ENCODE measurements at places on chromosomes 11 and 22. TPM values are rescaled to one million over a fixed set of nuclear protein-coding genes. Genes with fewer than 3 reads are reported as not detected.

CALCA gene
- not detected for total RNA-seq

ASRGL1 gene
- total RNA-seq = 7.4 TPM

MUC6 gene
- not detected for total RNA-seq

C11orf87 gene
- not detected for total RNA-seq

P4HA3 gene
- not detected for total RNA-seq

OR8G5 gene
- not detected for total RNA-seq

SHISAL1 gene
- total RNA-seq = not detected

CASP12 gene
- not detected for total RNA-seq

TRIM51 gene
- total RNA-seq = not detected

TPBGL gene
- 0.25 TPM for total RNA-seq

PRR33 gene
- 0.05 TPM for total RNA-seq

GRCh38 chr22:29997516-29997915 lies 82.7 kb upstream of the HORMAD2 start:
- peaks cover 14% of the 10 kb centered on the region for H3K4me1 ChIP-seq
- H3K27me3 ChIP-seq = no peaks in the 10 kb centered on the region
- no peak for DNase-seq
- peaks cover 27% of the 10 kb centered on the region for H3K36me3 ChIP-seq

GRCh38 chr11:93542811-93543229 lies 371 bp downstream of the SMCO4 start:
- peak overlapping the region; percentile 83 for H3K4me3 ChIP-seq
- DNase-seq = peak; percentile 20
- H3K27ac ChIP-seq = peak overlapping the region; percentile 65
- H3K4me1 ChIP-seq = peaks cover 33% of the 10 kb centered on the region

DNA sequence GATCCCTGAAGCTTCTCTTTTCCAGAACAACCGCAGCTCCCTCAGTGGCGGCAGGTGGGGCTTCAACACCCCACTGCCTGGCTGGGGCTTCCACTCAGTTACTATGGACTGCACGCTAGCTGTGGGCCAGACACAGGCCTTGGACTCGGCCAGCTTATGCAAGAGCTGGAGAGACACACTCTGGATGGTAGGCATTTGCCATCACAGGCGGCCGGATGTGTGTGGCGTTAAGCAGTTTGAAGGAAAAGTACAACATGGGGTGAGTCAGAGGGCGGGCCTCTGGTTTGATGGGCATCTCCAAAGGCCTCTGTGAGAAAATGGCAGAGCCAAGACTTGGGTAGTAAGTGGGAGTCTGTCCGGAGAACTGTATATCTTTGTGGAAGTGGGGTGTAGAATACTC lies 17.6 kb downstream of the KCNJ4 start:
- no peak overlapping the region for H3K4me3 ChIP-seq
- no peaks in the 10 kb centered on the region for H3K4me1 ChIP-seq
- H3K27me3 ChIP-seq = peaks cover 6% of the 10 kb centered on the region
- no peak for DNase-seq

- H3K4me3 ChIP-seq = no peak overlapping the region
- H3K4me1 ChIP-seq = no peaks in the 10 kb centered on the region
Measured at GRCh38 chr11:96986516-96986915, 596.7 kb downstream of the JRKL start.

GRCh38 chr11:109527496-109527895 lies 105.5 kb downstream of the C11orf87 start:
- H3K36me3 ChIP-seq = no peaks in the 10 kb centered on the region
- no peak overlapping the region for H3K4me3 ChIP-seq
- H3K27ac ChIP-seq = no peak overlapping the region
- H3K4me1 ChIP-seq = no peaks in the 10 kb centered on the region

- no peaks in the 10 kb centered on the region for H3K4me1 ChIP-seq
- H3K36me3 ChIP-seq = peaks cover 5% of the 10 kb centered on the region
- no peak for DNase-seq
- peaks cover 18% of the 10 kb centered on the region for H3K27me3 ChIP-seq
Measured at GRCh38 chr22:36986242-36986821, 32.9 kb downstream of the TST start.

DNA sequence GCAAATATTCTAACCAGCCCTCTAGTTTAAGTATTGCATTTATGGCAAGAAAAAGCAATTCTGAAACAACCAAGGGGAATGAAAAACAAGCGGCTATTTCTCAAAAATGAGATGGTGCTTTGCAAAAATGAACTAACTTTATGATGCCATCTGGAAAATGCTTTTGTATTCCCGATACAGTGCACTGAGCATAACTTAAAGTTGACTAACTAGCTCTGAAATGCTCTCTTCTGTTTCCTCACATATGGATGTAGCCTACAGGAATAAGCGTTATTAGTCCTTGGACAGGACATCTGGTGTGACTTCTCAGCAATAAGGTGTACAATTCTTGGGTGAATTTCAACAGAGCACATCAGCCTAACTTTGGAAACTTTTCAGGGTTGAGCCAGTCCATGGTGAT lies 228.2 kb upstream of the DDI1 start:
- DNase-seq = no peak
- no peaks in the 10 kb centered on the region for H3K27me3 ChIP-seq
- no peaks in the 10 kb centered on the region for H3K4me1 ChIP-seq
- no peak overlapping the region for H3K4me3 ChIP-seq
- H3K27ac ChIP-seq = no peak overlapping the region

- H3K4me1 ChIP-seq = peaks cover 15% of the 10 kb centered on the region
- H3K36me3 ChIP-seq = peaks cover 27% of the 10 kb centered on the region
- no peaks in the 10 kb centered on the region for H3K27me3 ChIP-seq
Measured at GRCh38 chr11:61392981-61393595, 701 bp downstream of the TMEM216 start.

GRCh38 chr11:65180877-65181568 lies 705 bp upstream of the CAPN1 start:
- H3K27ac ChIP-seq = peak overlapping the region; percentile 76
- H3K27me3 ChIP-seq = peaks cover 2% of the 10 kb centered on the region
- peak; percentile 61 for DNase-seq
- H3K36me3 ChIP-seq = peaks cover 13% of the 10 kb centered on the region
- peaks cover 12% of the 10 kb centered on the region for H3K4me1 ChIP-seq

- no peaks in the 10 kb centered on the region for H3K27me3 ChIP-seq
- no peak for DNase-seq
- H3K4me1 ChIP-seq = no peaks in the 10 kb centered on the region
- no peaks in the 10 kb centered on the region for H3K36me3 ChIP-seq
- no peak overlapping the region for H3K27ac ChIP-seq
Measured at GRCh38 chr11:115425816-115426215, 78.4 kb downstream of the CADM1 start.

GRCh38 chr22:23497016-23497885 lies 82.8 kb downstream of the IGLL1 start:
- peaks cover 7% of the 10 kb centered on the region for H3K4me1 ChIP-seq
- no peaks in the 10 kb centered on the region for H3K27me3 ChIP-seq
- H3K27ac ChIP-seq = no peak overlapping the region
- no peak overlapping the region for H3K4me3 ChIP-seq

- H3K4me1 ChIP-seq = peaks cover 52% of the 10 kb centered on the region
- no peak for DNase-seq
- H3K4me3 ChIP-seq = no peak overlapping the region
- no peaks in the 10 kb centered on the region for H3K27me3 ChIP-seq
- H3K27ac ChIP-seq = no peak overlapping the region
- peaks cover 10% of the 10 kb centered on the region for H3K36me3 ChIP-seq
Measured at GRCh38 chr11:119262668-119263351, 54.1 kb downstream of the MCAM start.

GRCh38 chr11:124070915-124071622 lies 29.9 kb upstream of the OR10G7 start:
- H3K4me3 ChIP-seq = peak overlapping the region; percentile 0
- peaks cover 28% of the 10 kb centered on the region for H3K27me3 ChIP-seq
- no peaks in the 10 kb centered on the region for H3K36me3 ChIP-seq

DNA sequence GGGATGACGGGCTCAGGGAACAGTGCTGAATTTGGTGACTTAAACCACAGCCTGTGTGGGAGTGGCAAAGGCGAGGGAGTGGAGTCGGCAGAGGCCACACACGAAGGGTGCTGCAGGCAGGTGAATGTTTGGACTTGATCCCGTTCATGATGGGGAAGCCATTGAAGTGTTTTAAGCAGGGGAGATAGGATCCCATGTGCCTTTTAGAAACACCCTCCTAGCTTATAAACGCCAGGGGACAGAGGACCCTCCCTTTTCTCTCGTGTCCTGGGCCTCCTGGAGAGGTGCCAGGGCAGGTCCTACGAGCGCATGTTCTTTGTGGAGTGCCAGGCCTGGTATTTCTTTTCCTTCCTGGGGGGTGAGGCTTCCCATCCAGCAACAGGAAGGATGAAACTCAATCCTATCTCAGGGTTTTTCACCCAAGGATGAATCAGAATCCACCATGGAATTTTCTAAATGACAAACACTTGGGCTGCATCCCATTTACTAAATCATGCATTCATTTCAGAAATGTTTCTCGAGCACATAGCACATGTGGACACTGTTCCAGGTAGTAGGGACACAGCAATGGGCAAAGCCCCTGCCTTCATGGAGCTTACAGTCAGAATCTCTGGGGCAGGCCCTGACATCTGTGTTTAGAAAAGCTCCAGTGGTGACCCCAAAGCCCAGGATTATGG lies 59.6 kb downstream of the CHRDL2 start:
- no peaks in the 10 kb centered on the region for H3K36me3 ChIP-seq
- no peak overlapping the region for H3K4me3 ChIP-seq
- no peak overlapping the region for H3K27ac ChIP-seq
- no peaks in the 10 kb centered on the region for H3K4me1 ChIP-seq
- H3K27me3 ChIP-seq = no peaks in the 10 kb centered on the region

DNA sequence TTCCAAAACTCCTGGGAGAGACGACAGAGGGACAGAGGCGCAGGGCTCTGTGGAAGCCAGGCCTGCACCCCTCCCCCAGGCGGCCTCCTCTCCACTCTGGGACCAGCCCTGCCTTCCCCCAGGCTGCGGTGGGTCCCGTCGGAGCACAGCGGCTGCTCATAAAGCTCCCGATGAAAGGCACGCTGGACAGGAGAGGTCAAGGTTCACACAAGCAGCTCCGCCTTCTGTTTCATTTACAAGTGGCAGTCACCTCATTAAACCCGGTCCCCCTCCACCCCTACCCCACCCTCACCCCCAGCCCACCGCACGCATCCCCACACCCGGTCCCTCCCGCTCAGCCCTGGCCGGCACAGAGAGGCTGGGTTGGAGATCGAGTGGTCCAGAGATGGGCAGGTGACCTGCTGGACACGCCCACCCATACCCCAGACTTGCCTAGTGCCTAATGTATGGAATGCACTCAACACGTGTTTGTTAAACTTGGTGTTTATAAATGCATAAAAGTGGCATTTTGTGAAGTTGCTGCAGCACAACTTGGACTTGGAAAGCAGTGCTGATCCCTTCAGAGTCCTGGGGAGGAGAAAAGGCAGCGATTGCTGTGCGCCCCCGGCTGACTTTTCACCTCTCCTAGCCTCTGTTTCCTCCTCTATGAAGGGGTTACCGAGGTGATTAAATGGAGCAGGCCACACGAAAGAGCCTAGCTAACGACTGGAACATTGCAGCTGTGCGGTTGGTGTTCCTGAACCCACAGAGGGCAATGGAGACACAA lies 26.0 kb downstream of the RPUSD4 start:
- no peaks in the 10 kb centered on the region for H3K27me3 ChIP-seq
- DNase-seq = no peak
- H3K4me1 ChIP-seq = no peaks in the 10 kb centered on the region
- H3K36me3 ChIP-seq = no peaks in the 10 kb centered on the region

DNA sequence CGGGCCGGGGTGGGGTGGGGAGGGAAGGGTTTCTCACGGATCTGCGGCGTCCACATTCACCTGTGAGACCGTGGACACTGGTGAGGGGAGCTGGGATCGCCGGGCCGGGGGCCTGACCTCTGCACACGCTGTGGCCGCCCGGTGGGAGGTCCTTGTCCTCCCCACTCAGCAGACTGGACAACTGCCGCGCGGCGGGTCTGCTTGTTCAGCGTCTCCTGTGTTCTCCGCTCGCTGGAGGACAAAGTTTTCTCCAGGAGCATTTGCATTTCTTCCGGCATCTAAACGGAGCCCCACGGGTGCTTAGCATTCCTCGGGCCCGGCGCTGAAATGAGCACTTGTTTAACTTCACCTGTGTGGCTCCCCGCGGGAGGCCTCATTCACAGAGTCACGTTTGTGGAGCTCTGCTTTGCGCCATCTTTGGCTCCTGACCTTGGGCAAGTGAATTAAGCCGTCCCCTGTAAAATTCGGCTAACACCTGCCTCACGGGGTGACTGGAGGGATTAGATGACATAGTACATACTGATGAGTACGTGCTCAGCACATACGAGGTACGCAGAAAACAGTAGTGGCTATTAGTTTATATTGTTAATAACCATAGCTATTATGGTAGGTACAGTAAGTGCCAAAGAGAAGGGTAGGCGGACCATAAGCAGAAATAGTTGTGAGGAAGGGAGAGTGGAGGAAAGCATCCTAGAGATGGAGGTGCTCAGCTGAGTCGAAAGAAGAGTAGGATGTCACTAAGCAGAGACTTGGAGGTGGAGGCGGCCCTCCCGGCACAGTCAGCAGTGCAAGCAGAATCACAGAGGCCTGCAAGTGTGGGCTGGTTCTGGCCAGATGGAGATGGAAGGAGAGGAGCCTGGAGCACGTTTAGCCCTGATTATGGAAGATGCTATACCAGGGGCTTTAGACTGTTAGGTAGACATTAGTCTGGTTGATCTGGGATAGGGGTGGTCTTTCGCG lies 885 bp downstream of the TRMU start:
- H3K4me1 ChIP-seq = peaks cover 26% of the 10 kb centered on the region
- DNase-seq = no peak
- H3K36me3 ChIP-seq = peaks cover 62% of the 10 kb centered on the region
- H3K27me3 ChIP-seq = no peaks in the 10 kb centered on the region
- peak overlapping the region; percentile 86 for H3K27ac ChIP-seq
- H3K4me3 ChIP-seq = peak overlapping the region; percentile 94

GRCh38 chr11:96144553-96144952 lies 198.4 kb downstream of the MAML2 start:
- no peak overlapping the region for H3K27ac ChIP-seq
- no peaks in the 10 kb centered on the region for H3K27me3 ChIP-seq
- peaks cover 33% of the 10 kb centered on the region for H3K4me1 ChIP-seq
- H3K4me3 ChIP-seq = no peak overlapping the region
- DNase-seq = no peak

All from activated T-helper 2 cell treated with anti-CD3 and anti-CD28 coated beads, Interferon-gamma antibody, Interleukin-2, Interleukin-4, amounts not matched to agents 10 μg/mL and 5 μg/mL and 100 μg/mL, durations not matched to agents 14 hours and 24 hours and 36 hours (primary cell).